ENCODE measurements at places on chromosomes 1 and 21. TPM values are rescaled to one million over a fixed set of nuclear protein-coding genes. Genes with fewer than 3 reads are reported as not detected.

The FAM43B gene
- not detected for total RNA-seq

- no peaks in the 10 kb centered on the region for H3K36me3 ChIP-seq
- no peak overlapping the region for H3K4me3 ChIP-seq
- no peak overlapping the region for H3K27ac ChIP-seq
These were observed 63.2 kb downstream of the CASQ2 start for GRCh38 chr1:115705085-115705951.

The ZSWIM5 gene
- total RNA-seq: under 0.01 TPM

DNA sequence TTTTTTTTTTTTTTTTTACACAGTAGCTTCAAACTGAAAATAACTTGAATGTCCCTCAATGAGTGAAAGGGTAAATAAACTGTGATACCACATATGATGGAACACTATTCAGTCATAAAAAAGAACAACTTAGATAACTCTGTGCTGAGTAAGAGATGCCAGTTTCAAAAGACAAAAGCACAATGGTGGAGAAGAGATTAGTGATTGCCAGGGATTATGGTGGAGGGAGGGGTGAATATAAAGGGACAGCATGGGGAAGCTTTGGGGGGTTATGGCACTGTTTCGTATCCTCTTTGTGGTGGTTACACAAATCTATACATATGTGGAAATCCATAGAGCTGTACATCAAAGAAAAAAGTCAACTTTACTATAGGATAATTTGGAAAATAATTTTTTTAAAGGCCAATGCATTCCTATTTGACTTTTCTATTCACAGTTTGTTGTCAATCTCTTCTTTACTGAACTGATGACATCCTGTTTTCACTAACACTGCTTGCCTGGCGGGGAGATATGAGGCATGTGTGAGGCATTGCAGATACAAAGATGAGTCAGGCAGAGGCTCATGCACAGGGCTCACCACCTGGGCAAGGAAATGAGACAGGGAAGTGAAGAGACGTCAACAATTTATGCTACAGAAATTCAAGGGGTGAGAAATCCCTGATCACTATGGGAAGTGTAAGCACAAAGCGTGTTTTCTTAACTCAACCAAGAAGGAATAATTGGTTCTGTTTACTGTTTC lies 302.7 kb downstream of the DUSP10 start:
- peak; percentile 96 for DNase-seq
- no peaks in the 10 kb centered on the region for H3K27me3 ChIP-seq
- H3K4me1 ChIP-seq: peaks cover 5% of the 10 kb centered on the region
- H3K27ac ChIP-seq: no peak overlapping the region

The FOXD2 gene
- under 0.01 TPM for total RNA-seq

GRCh38 chr1:111603979-111604378 lies 15.6 kb upstream of the RAP1A start:
- H3K27me3 ChIP-seq: no peaks in the 10 kb centered on the region
- H3K27ac ChIP-seq: no peak overlapping the region
- no peak overlapping the region for H3K4me3 ChIP-seq
- H3K4me1 ChIP-seq: peaks cover 13% of the 10 kb centered on the region

The MTMR11 gene
- total RNA-seq: 1.7 TPM

GRCh38 chr1:70987497-70987896 lies 60.1 kb downstream of the PTGER3 start:
- H3K4me1 ChIP-seq: no peaks in the 10 kb centered on the region
- DNase-seq: no peak
- no peak overlapping the region for H3K4me3 ChIP-seq

The HAO2 gene
- total RNA-seq: not detected

GRCh38 chr1:165381745-165382505 lies 25.4 kb upstream of the LMX1A start:
- H3K27ac ChIP-seq: no peak overlapping the region
- no peak overlapping the region for H3K4me3 ChIP-seq
- DNase-seq: no peak

DNA sequence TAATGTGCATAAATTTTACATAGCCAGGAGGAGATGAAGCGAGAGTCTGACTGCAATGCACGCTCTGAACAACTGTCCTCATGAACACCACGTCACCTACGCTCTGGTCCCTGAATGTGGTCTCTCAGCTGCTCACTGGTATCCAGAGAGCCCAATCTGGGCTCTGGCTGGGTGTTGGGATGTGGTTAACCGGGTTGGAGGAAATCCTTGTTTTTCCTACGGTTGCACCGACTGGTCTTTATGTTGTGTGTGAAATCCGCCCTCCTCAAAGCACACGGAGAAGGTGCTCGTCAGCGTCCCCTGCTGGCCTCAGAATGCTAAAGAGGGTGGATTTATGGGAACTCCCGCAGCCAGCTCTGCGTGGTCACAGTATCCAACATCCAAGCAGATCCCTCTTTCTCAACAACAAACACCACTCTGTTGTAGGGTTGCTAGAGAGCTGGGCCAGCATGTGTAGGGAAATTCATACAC lies 51.8 kb upstream of the FAM89A start:
- no peaks in the 10 kb centered on the region for H3K4me1 ChIP-seq
- H3K27me3 ChIP-seq: peaks cover 17% of the 10 kb centered on the region
- no peak overlapping the region for H3K27ac ChIP-seq
- no peak overlapping the region for H3K4me3 ChIP-seq
- peak; percentile 1 for DNase-seq

The AKR7A2 gene
- 60.2 TPM for total RNA-seq

The IQCC gene
- total RNA-seq: 2.2 TPM

GRCh38 chr21:25717491-25718147 lies 17.1 kb downstream of the ATP5PF start:
- no peak overlapping the region for H3K4me3 ChIP-seq
- no peaks in the 10 kb centered on the region for H3K27me3 ChIP-seq
- peaks cover 3% of the 10 kb centered on the region for H3K36me3 ChIP-seq
- peak; percentile 51 for DNase-seq

- peaks cover 9% of the 10 kb centered on the region for H3K4me1 ChIP-seq
- DNase-seq: no peak
- H3K27ac ChIP-seq: no peak overlapping the region
- no peaks in the 10 kb centered on the region for H3K27me3 ChIP-seq
- no peaks in the 10 kb centered on the region for H3K36me3 ChIP-seq
These were observed 57.9 kb upstream of the S1PR1 start for GRCh38 chr1:101178688-101179491.

DNA sequence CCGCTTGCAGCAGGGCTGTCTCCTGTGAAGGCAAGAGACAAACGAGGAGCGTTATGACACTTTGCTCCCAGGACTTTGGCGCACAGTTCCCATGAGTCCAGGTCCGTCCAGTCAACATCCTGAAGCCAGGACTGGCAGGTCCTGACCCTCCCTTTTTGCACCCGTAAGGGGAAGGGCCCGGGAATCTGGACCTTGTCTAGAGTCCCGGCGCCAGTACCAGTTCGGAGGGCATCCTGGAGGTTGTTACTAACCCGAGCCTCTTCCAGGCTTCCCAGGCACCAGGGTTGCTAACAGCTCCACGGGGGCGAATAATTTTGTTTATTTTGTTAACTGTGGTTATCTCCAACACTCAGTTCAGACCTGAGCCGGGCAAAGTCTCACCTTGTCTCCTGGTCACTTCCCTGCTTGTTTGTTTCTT lies 682 bp upstream of the RWDD3 start:
- H3K36me3 ChIP-seq: no peaks in the 10 kb centered on the region
- no peaks in the 10 kb centered on the region for H3K27me3 ChIP-seq
- peaks cover 5% of the 10 kb centered on the region for H3K4me1 ChIP-seq
- peak; percentile 21 for DNase-seq

The F13B gene
- not detected for total RNA-seq

- no peaks in the 10 kb centered on the region for H3K36me3 ChIP-seq
- peaks cover 3% of the 10 kb centered on the region for H3K27me3 ChIP-seq
- H3K4me3 ChIP-seq: no peak overlapping the region
These were observed 371.8 kb downstream of the PBX1 start for GRCh38 chr1:164930833-164931232.

DNA sequence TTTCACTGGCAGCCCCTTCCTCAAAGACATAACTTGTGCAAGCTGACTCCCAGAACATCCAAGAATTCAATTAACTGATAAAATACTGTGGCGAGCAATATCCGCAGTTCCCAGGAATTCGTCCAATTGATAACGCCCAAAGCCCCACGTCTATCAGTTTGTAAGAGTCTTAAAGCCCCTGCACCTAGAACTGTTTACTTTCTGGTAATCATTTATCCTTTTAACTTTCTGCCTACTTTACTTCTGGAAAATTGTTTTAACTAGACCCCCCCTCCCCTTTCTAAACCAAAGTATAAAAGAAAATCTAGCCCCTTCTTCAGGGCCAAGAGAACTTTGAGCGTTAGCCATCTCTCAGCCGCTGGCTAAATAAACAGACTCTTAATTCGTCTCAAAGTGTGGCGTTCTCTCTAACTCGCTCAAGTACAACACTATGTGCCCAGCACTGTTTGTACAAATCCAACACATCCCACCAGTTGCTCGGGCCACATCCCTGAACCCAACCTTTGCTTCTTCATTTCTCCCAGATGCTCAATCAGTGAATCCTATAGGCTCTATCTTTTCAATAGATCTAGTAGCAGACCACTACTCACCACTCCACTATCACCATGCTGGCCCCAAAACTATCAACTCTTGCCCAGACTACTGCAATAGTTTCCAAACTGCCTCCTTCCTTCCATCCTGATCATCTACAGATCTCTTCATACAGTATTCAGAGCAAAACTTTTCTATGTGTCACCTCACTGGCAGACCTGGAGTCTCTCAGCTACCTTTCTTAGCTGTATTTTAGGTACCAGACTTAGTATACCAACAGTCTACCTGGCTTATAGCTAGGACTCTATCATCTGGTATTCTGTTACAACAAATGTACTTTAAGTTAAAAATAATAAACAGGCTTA lies 3.3 kb upstream of the CHD1L start:
- no peak overlapping the region for H3K4me3 ChIP-seq
- no peaks in the 10 kb centered on the region for H3K27me3 ChIP-seq
- no peaks in the 10 kb centered on the region for H3K36me3 ChIP-seq
- H3K4me1 ChIP-seq: peaks cover 3% of the 10 kb centered on the region

- DNase-seq: no peak
- no peaks in the 10 kb centered on the region for H3K36me3 ChIP-seq
- no peak overlapping the region for H3K27ac ChIP-seq
These were observed 58.6 kb downstream of the XCL1 start for GRCh38 chr1:168634951-168635532.

The CD2 gene
- total RNA-seq: not detected

DNA sequence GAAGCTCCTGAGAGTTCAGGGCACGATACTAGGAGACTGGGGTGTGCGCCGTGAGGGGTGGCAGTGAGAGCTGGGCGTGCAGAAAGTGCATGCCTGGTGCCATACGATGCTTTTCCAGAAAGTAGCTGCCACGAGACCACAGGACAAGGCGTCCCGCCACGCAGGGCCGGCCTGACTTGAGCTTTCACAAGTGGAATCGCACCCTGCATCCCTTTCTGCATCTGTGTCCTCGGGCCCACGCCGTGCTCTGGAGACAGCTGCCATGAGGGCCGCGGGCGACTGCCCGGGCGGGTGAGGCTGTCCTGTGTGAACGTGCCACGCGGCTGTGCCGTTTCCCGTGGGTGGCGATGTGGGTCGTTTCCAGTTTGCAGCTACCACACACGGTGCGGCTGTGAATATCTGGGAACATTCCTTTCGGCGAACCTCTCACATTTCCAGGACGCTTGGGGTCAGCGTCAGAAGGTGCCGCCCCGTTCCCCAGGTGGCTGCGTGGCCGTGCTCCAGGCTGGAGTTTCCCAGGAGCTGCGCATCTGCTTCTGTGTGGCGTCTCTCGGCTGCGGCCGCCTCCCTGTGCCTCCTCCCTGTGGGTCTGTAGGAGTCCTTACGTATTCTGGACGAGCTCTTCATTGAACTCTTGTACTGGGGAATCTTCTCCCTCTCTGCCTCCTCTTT lies 1.0 kb upstream of the PERM1 start:
- no peaks in the 10 kb centered on the region for H3K4me1 ChIP-seq
- no peak overlapping the region for H3K27ac ChIP-seq
- no peak for DNase-seq
- no peak overlapping the region for H3K4me3 ChIP-seq

DNA sequence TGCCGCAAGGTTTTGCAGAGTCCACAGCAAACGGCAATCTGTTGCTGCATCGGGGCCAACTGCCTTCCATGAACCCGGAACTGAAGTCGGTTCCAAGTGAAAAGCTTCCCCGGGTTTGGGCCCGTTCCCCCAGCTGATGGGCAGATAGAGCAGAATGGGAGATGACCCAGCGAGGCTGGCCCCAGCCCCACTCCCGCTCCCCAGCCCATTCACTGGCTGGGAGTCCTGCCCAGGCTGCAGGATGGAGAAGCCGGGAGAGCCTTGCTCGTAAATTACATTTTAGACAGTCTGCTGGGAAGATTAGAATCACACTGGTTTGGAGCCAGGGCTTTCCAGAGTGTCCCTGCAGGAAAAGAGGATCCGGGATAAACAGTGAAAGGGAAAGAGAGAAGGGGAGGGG lies 31.6 kb upstream of the PAX7 start:
- H3K27me3 ChIP-seq: peaks cover 2% of the 10 kb centered on the region
- no peak overlapping the region for H3K4me3 ChIP-seq
- no peaks in the 10 kb centered on the region for H3K4me1 ChIP-seq
- DNase-seq: no peak

- DNase-seq: no peak
- no peaks in the 10 kb centered on the region for H3K36me3 ChIP-seq
- no peak overlapping the region for H3K4me3 ChIP-seq
- H3K27ac ChIP-seq: no peak overlapping the region
- no peaks in the 10 kb centered on the region for H3K27me3 ChIP-seq
These were observed 18.0 kb upstream of the RCSD1 start for GRCh38 chr1:167611983-167612382.

GRCh38 chr21:41437729-41438128 lies 11.7 kb downstream of the MX1 start:
- no peaks in the 10 kb centered on the region for H3K36me3 ChIP-seq
- no peak overlapping the region for H3K4me3 ChIP-seq
- DNase-seq: no peak
- H3K4me1 ChIP-seq: no peaks in the 10 kb centered on the region

GRCh38 chr1:77276941-77277340 lies 4.9 kb upstream of the AK5 start:
- H3K36me3 ChIP-seq: no peaks in the 10 kb centered on the region
- H3K4me1 ChIP-seq: 0 out of 2 replicates have a peak, but pooled peaks cover 2% of the 10 kb centered on the region
- H3K4me3 ChIP-seq: no peak overlapping the region
- H3K27ac ChIP-seq: no peak overlapping the region

DNA sequence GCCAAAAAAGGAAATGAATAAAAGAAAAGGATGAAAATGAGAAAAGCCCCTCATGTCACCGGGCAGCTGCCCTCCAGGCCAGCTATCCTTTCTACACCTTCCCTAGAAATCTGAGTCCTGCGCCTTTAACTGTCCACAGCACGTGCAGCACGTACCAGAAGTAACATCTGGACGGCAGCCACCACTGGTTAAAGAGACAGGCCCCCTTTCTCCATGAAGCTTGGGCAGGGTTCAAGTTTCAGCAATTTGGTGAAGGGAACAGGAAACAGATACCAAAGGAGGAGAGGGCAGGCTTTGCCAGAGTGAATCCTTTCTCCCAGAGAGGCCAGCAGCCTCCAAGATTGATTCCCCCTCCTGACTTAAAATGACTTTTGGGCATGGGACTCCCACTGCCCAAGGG lies 3.6 kb upstream of the KIAA2013 start:
- no peaks in the 10 kb centered on the region for H3K36me3 ChIP-seq
- DNase-seq: peak; percentile 71
- no peak overlapping the region for H3K4me3 ChIP-seq
- H3K4me1 ChIP-seq: peaks cover 22% of the 10 kb centered on the region
- no peaks in the 10 kb centered on the region for H3K27me3 ChIP-seq
